ENCODE measurements at places on chromosomes 7 and 10.

GRCh38 chr7:28180031-28180363 lies 598 bp downstream of the JAZF1 start:
- no peak for DNase-seq

DNA sequence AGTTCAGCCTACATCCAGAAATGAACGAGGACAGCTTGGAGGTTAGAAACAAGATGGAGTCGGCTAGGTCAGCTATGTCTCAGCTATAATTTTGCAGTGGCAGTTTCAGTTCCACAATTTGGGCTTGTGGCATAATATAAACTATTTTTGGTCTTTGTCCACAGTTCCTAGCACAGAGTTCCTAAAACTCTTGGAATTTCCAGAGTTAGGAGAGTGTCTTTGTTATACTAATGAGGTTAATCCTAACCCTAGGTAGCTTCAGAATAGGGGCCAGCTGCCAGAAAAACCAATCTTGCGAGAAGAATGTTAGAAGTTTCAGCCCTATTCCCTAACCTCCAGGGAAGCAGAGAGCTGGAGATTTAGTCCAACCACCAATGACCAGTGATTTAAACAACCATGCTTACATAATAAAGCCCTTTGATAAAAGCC lies 131.9 kb downstream of the AKR1D1 start:
- no peak for DNase-seq

GRCh38 chr7:101862280-101863220 lies 45.1 kb downstream of the CUX1 start:
- no peak for DNase-seq

GRCh38 chr10:77613476-77614130 lies 24.0 kb downstream of the KCNMA1 start:
- no peak for DNase-seq

DNA sequence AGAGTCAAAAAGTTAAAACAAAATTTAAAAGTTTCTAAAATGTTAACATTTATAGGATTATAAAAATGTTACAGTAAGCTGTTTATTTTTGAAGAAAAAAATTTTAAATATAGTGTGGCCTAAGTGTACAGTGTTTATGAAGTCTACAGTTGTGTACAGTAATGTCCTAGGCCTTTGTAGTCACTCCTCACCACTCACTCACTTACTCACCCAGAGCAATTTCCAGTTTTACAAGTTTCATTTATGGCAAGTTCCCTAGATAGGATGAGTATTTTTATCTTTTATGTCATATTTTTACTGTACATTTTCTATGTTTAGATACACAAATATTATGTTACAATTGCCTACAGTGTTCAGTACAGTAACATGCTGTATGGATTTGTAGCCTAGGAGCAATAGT lies 419.9 kb downstream of the ARL4A start:
- DNase-seq: no peak

DNA sequence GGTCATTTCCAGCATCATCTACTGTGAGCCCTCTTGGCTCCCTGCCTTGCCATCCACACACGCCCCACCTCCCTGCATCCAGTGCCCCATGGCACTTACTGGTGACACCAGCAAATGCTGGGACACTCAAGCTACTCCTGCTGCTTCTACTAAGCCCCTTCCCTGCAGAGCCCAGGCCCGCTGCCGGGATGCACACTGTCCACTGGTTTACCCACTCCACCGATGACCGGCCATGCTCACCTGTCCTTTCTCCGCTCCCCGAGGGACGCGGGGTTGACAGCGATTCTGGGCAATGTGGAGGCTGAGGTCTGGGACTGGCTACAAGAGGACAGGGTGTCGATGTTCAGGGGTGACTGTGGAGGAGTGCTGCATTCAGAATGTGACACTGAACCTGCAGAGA lies 110.2 kb downstream of the DLG5 start:
- DNase-seq: no peak

- DNase-seq: no peak
Measured at GRCh38 chr10:77741746-77742145, 104.1 kb upstream of the KCNMA1 start.

DNA sequence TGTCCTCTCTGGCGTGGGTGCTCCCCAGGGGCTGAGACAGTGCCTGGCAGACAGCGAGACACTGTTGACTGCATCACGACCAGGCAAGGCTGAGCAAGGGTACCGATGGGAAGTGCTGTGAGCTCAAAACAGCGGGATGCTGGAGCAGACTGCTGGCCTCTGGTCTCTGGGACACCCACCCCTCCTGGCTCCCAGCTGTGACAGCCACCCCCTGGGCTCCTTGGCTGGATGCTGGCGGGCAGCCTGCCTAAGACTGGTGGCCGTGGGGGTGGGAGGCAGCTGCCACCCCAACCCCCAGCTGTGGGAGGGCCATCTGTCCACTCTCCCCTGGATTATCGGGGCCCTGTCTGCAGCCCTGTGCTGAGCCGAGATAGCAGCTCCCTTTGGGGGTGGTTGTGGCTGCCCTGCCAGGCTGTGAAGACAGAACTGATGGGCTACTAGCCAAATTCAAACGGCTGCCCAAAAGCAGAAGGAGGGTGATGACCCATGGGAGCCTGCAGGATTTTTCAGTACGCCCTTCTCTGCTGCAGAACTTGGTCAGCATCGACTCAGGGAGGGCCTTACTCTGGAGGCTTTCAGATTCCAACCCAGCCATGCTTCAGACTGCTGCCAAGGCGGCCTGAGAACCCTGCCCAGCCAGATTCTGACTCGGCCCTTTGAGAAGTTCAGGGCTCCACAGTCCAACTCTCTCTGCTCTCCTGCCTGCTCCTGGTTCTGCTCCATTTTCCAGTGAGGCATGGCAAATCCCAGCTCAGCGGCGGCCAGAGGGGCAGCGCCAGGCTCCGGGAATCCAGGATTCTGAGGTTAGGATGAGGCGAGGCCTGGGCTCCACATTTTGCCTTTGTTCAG lies 125.3 kb downstream of the NEURL1 start:
- no peak for DNase-seq

GRCh38 chr7:94429153-94429552 lies 34.5 kb downstream of the COL1A2 start:
- no peak for DNase-seq

- no peak for DNase-seq
Measured at GRCh38 chr7:4006687-4007086, 675.4 kb upstream of the FOXK1 start.

DNA sequence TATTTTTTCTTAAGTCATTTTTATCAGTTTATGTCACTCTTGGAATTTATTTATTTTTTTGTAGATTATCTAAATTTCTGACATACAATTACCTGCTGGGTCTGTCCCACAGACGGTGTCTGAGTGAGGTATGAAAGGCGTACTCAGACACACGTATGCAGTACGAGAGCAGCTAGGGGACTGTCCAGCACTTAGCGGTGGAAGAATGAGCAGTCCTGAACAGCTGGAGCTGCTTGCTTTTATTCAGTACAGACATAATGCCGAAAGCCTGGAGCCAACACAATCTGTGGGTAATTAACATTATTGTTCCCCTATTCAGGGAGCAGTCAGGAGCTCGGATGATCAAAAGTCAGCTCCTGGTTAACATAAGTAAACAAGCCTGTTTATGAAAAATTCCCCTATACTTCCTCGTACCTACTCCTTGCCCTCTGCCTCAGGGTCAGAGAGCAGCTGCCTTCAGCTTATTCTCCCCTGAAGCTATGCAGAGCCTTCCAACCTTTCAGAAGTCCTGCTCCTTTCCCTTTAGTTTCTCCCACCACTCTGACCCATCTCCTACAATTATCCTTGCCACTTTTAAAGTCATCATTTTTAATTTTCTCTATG lies 488.0 kb upstream of the POM121L12 start:
- DNase-seq: no peak

GRCh38 chr7:109964780-109965179 lies 1126.1 kb upstream of the LRRN3 start:
- DNase-seq: no peak

DNA sequence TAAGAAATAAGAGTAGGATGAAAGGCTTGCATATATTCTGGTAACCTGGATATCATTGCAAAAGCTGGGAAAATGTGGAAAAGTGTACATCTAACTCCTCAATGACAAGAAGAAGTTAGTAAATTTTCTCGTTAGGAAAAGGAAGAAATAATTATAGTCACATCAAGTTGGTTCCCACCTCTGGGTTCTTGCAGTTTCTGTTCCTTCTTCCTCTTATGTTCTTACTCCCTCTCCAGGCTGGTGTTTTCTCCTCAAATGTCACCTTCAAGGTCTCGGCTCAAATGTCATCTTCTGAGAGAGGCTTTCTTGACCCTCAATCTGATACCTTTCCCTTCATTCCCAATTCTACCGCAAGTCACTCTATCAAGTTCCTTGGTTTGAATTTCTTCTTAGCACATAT lies 64.4 kb downstream of the ENTPD1 start:
- no peak for DNase-seq

- no peak for DNase-seq
Measured at GRCh38 chr7:69395061-69395714, 203.1 kb upstream of the AUTS2 start.

GRCh38 chr10:51892965-51893658 lies 193.7 kb upstream of the CSTF2T start:
- no peak for DNase-seq
